Type B pancreatic cell (in vitro differentiated cells): ENCODE measurements at places on chromosomes 5 and 9. TPM values are rescaled to one million over a fixed set of nuclear protein-coding genes. Genes with fewer than 3 reads are reported as not detected.

SEMA6A gene
- 74.0 and 84.2 TPM in 2 replicates for total RNA-seq

REEP2 gene
- 7.8 and 31.0 TPM in 2 replicates for total RNA-seq

ALAD gene
- total RNA-seq: 41.4 and 57.0 TPM in 2 replicates

WHRN gene
- total RNA-seq: 12.2 and 13.3 TPM in 2 replicates

PCDHA9 gene
- total RNA-seq: 1.5 and 2.5 TPM in 2 replicates

ESM1 gene
- 0.17 and 0.29 TPM in 2 replicates for total RNA-seq

SCGB3A2 gene
- total RNA-seq: 1.4 TPM in 1 of 2 replicates, not detected in the other

TAF11L10 gene
- total RNA-seq: not detected in 2 replicates

BNC2 gene
- total RNA-seq: 7.6 and 80.9 TPM in 2 replicates

- no peak for DNase-seq
These were observed 53.7 kb downstream of the EXD3 start for GRCh38 chr9:137369061-137369787.

GRCh38 chr5:4246447-4246846 lies 650.8 kb downstream of the IRX1 start:
- DNase-seq: no peak

DNA sequence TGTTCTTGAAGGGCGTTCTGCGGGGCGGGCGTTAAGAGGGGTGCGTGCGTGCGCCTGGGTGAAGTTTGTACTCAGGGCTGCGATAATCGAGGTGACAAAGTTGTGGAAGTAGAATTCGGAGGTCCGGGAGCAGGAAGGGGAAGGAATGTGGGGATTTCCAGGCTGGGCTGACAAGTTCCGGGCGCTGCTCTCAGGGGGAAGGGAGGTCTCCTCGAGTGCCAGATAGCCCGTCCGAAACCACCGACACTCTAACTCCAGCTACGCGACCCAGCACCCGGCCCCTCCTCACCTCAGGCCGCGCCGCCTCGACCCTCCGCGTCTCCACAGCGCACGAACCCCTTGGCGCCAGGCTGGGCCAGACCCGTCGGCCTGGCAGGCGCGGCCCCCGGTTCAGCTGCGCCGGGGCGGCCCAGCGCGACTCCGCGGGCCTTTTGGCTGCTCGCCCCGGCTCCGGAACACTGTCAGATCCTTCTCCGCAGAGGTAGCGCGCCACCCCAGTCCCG lies at the start of gene IL6ST:
Gene IL6ST, minus strand, starts transcription at position 469 of the 503 bp plus-strand sequence. CDS start 18,685 bp downstream, outside the sequence.
- no peak for DNase-seq

DNA sequence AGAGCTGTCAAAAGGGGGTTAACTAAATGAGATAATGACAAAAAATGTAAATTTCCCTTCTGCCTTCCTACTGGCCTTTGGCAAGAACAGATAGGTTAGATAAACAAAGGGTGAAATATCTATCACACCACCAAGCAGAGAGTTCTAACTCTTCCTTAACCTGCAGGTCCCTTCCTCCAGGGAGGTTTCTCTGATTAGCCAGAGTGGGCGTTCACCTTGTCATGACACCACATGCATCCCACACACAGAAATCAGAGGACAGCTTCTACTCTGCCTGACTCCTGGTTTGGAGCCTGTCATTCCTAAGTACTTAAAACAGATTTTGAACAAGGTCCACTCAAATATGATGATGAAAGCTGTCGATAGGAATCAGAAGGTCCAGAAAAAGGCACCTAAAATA lies 180.0 kb downstream of the CDK5RAP2 start:
- no peak for DNase-seq

GRCh38 chr5:147578228-147579024 lies 68.6 kb upstream of the DPYSL3 start:
- no peak for DNase-seq

GRCh38 chr5:82165740-82166530 lies 112.2 kb downstream of the RPS23 start:
- DNase-seq: no peak

- no peak for DNase-seq
These were observed 1.7 kb upstream of the SLC34A1 start for GRCh38 chr5:177382423-177383029.

GRCh38 chr5:168852329-168852728 lies 273.2 kb upstream of the PANK3 start:
- DNase-seq: no peak

DNA sequence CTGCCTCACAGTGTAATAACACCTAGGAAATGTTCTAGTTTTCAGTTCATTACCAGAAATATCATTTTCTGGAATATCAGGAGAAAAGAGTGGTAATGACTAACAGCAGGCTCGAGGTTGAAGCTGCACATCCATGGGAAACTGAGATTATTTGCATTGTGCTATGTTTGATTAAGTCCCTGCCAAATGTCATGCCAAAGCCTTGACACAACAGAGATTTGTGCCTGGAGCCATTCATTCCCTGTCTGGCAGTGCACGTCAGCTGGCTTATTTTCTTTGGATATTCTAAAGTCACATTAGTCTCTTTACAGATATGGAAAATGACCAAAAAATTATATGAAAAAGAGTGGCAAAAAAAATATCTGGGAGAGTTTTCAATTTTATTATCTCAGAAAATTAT lies 848.0 kb downstream of the PTPRD start:
- no peak for DNase-seq

DNA sequence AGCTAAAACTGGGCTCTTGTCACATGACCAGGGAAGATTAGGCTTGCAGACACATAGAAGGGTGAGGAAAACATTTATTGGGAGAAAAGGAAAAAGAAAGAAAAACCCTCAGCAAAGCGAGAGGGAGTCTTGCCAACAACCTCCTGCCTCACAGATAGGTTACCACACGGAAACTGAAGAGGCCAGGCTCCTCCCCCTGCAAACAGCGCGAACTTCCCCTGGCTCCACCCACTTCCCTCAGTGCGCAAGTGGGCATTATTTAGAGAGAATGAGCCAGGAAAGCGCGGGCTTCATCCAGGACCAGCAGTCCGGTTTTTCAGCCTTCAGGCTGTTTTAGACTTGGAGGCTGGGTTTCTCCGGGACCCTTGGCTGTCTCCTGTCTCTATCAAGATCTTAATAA lies 70.3 kb downstream of the STK32A start:
- no peak for DNase-seq

DNA sequence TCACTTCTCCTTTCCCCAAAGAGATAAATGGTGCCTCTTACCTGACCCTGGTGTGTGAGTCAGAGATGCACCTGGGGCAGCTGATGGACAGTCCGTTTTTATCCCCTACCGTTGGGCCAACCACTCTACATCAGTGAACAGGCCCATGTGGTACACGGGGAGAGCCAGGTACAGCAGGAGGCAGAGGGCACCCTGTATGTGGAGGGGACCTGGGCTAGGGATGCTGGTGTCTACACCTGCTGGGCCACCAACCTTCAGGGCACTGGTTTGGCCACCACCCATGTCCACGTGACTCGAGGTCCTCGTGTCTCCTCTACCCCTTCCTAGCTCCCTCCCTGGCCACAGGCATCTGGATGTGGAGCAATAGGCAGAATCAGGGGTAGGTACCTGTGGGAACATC lies 22.7 kb upstream of the ANXA6 start:
- DNase-seq: no peak

DNA sequence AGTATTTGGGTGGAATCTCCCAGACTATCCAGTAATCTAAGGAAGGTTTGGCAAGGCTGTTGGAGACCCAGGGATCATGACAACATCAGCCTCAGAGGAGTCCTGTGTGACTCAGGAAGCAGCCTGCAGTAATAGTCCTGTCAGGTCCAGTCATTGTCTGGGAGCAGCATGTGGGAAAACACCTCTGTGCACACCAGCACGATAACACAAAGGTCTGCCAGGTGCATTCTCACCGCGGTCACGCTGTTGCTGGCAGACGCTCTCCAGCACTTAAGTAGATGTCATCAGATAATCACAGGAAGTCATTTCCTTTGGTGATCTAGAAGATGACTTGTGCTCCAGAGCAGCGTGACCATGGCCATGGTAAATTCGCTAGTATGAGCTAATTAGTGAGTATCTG lies 99.2 kb upstream of the IQGAP2 start:
- no peak for DNase-seq

GRCh38 chr9:91727316-91727861 lies 222.6 kb downstream of the ROR2 start:
- no peak for DNase-seq
